Stimulated activated effector memory CD8-positive, alpha-beta T cell treated with anti-CD3 and anti-CD28 coated beads, Interleukin-12 subunit alpha, Interleukin-12 subunit beta, amount 100 ng/mL, for 72 hours (primary cell): ENCODE measurements at places on chromosomes 12 and 14.

- DNase-seq, result no peak
Measured at GRCh38 chr12:18123707-18124106, 33.7 kb upstream of the RERGL start.

DNA sequence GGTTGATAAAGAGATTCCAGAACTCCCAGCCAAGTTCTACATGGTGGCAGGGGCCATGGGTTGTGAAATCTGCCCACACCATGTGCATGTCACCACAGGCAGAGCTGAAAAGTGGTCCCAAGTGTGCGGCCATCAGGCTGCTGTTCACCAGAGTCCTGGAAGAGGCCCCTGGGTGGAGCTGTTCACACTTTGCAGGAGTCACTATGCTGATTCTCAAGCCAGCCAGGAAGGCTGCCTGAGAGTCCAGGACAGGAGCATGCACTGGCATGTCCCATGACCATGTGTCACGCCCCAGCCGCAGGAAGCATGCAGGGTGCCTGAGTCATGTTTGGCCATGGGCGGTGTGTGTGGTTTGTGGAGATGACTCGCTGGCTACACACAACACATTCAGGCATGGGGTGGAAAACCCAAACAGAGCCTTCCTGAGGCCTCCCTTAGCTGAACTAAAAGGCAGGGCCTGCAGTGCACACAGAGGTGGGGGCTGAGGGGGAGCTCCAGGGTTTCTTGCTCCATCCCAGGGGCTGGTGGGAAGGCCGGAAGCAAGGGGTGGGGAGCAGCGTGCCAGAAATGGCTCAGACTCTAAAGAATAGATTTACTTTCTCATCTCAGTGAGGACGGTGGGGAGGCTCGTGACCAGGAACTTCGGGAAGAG is 19.4 kb downstream of the ABCB9 start:
- peak; percentile 91 for DNase-seq

DNA sequence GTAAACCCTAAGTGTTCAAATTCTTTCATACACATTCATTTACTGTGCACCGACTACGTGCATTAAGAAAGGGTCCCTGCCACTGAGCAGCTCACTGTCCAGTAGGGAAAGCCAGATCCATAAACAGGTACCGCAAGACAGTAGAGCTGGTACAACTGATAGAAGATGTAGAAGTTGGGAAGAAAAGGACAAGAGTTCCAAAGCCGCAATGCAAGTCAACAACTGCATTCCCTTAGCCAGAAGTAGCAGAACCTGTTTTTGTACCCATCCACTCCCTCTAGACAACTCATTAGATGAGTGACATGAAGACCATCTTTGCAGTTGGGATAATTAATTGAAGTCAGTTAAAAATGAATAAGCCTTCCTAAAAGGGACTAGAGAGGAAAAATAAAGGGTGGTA is 1.3 kb downstream of the SENP1 start:
- DNase-seq, result no peak

- no peak for DNase-seq
Measured at GRCh38 chr14:34013721-34014060, 62.8 kb upstream of the EGLN3 start.
